Central memory CD4-positive, alpha-beta T cell (primary cell): ENCODE measurements at places on chromosomes 2 and 18.

DNA sequence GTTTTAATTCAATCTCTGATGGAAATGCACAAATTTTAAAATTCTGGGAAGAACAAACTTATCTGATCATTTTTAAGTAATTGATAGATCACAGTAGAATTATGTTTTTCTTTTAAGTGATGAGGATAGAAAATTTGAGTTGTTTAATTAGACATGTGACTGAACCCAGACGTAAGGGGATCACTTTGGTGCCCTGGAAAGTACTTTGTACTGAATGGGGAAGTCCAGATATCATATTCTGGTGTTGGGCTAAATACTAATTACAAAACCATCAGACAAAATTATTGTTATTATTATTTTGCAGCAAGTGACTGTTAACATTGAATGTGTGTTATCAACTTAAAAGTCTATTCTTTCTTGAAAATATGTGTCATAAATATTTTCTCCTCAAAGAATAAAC lies 994.6 kb downstream of the TSN start:
- no peak for DNase-seq

- DNase-seq, result no peak
Observed at GRCh38 chr18:34771958-34772357, 61.9 kb downstream of the DTNA start.

GRCh38 chr2:112340475-112341267 lies 65.3 kb downstream of the ZC3H6 start:
- no peak for DNase-seq

DNA sequence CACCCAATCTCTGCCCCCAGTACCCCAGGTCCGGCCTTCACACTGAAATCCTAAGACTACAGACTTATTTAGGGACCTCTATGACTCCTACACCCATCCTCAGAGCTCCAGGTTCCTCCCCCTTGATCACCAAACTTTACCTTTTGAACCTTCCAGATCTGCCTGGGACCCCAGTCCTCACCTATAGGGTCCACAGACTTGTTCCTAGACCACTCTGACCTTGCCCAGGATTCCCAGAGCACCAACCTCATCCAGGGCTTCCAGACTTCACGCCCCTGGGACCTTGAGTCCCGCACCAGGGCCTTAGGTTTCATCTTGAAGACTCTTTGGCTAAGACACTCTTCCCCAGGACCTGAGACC lies 462 bp downstream of the CHCHD5 start:
- DNase-seq, result no peak

DNA sequence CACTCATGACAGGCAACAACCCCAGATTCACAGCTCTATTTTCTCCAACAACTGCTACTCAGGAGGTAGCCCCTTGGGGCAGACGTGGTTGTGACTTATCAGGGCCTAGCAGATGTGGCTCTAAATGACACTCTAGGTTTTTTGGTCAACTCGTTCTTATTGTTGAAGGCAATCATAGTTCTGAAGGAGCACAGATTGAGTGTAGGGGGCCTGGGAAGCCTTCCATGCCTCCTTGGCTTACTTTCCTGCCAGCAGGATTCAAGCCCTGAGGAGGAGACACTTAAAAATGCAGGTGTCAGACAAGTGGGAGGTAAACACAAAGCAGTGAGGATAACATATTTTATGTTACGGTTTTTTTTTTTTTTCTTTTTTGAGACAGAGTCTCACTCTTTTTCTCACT lies 23.5 kb upstream of the SUCLG1 start:
- no peak for DNase-seq

- DNase-seq, result no peak
Observed at GRCh38 chr2:196592911-196593881, 46.3 kb upstream of the CCDC150 start.

DNA sequence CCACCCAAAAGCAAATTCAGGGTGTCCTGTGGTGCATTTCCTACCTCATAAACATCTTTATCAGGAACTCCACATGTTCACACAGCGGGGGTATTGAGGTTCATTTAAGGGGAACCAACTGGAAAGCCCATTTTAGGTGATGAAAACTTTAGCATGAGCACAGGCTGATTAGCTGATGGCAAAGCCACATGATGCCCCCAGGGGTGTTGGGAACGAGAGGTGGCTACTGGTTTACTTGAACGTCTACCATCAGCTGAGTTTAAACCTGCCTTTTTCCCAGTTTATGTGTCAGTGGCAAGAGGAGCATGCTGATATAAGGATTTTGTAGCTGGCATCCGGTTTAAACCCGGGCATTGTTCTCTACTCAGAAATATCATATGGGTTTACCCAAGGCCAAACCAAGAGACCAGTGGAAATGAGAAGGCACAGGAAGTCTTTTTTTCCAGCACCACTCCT lies 54.5 kb upstream of the UPP2 start:
- DNase-seq, result no peak

DNA sequence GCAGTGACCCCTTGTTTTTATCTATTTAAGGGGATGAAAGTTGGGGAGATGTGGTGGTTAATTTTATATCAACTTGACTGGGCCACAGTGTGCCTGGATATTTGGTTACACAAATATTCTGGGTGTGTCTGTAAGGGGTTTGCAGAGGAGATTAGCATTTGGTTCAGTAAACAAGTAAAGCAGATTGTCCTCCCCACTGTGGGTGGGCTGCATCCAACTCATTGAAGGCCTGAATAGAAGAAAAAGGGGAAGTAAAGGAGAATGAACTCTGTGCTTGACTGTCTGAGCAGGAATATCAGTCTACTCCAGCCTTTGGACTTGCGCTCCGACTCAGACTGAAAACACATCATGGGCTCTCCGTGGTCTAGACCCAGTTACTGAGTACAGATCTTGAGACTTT lies 80.9 kb downstream of the GCA start:
- DNase-seq, result no peak

DNA sequence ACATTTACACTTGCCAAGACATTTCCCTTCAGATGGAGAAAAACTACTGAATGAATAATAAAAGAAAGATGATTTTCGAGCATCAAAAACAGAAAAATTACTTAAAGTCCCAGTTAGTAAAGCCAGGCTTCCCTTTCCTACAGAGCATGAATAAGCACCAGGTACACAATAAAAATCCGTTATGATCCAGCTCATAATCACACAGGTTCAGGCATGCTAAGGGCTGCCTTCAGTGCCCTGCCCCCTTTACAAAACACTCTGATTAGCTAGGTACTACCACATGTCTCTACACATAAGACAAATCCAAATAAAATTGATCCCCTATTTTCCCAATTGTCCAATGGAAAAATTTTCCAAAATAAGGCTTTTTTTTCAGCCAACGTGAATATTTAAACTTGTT lies 413.2 kb upstream of the LRATD1 start:
- no peak for DNase-seq

GRCh38 chr18:36821681-36822080 lies 7.1 kb downstream of the TPGS2 start:
- no peak for DNase-seq

GRCh38 chr2:169715379-169716237 lies 18.0 kb upstream of the KLHL23 start:
- DNase-seq, result no peak

GRCh38 chr2:176234156-176234555 lies 35.1 kb upstream of the MTX2 start:
- no peak for DNase-seq

GRCh38 chr2:105732101-105732500 lies 12.6 kb upstream of the NCK2 start:
- DNase-seq, result no peak

DNA sequence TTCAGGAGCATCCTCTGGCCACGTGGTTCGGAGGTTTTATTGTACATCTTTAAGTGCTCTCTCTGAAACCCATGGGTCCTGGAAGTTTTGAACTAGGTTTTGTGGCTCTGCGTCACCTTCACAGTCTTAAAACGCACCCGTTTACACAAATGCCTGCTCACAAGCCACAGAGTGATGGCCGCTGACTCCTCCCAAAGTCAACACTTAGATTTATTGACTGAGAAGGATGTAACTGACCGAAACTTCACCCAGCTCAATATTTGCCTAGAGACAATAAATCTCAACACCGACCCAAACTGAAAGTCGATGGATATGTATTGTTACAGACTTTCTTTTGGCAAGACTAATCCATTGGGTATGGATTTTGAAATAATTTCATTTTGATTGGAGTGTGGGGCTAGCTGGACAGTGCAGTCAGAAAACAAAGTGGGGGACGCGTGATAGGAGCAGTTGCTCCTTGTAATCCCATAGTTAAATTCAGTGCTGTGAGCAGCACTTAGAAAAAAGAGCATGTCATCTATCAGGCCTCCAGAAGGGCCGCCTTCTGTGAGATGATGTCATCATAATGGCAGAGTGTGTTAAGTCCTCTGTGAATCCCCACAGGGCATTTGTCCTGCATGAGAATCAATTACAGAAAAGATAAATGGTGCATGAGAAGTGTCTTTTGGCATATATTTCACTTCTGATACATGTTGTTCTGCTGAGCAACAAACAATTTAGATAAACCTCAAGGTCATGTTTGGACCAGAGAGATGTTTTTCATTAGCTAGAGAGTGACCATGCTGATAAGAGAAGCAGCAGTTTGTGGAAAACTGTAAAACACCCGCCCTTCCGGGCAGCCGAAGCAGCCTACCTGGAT lies 183.7 kb downstream of the INO80D start:
- no peak for DNase-seq

DNA sequence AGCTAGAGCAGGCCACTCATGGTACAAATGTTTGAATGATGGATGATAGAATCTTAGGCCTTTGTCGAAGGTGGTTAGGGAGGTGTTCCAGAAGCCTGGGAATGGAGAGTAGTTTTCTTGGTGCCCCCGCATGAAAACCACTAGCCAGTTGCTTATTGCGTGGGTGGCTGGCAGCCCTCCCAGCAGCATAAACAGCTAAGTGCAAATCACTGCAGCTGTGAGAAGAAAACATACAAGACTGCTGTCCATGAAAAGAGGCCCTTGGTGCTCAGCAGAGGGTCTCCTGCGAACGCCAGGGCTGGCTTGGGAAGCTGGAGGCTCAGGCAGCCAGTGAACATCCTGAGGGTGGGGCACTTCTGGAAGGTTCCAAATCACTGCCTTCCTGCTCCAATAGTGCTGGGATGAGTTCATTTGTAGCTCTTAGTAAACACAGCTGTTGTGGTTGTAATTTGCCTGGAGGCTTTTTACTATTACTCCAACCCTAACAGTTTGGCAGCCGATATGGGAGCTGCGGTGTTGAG lies 118.8 kb downstream of the MGAT5 start:
- DNase-seq, result no peak

DNA sequence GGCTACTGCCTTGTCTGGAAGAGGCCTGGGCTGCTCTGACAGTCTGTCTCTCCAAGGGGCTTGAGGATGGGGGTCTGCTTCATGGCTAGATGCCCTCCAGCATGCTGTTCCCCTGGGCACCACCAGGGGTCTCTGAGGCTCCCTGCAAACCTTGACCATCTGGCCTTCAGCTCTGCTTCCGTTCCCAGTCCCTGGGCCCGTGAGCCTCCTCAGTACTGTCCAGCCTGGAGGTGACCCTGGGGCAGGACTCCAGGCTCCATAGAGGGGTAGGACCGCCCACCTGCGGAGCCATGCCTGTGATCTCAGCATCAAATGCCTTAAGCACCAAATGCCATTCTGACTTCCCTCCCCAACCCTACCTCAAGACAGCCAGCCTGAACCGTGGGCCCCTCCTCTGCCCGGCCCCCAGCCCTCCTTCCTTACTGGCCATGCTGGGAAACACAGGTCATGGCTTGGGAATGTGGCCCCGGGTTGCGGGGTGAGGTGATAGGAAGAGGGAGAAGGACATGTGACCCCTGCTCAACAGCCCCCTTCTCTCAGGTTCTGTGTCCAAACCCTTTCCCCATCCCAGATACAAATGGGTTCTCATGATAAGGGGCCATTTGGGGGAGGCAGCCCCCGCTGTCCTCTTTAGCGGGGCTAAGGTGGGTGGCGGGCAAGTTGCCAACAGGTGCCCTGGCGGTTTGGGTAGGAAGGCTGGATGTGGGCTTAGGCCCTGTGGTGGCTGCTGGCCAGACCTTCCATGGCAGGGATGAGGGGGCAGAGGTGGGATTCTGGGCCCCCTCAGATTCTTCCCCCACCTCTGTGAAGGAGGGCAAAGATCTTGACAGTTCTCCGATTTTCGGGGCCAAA lies 25.0 kb downstream of the SPEG start:
- DNase-seq, result no peak

- no peak for DNase-seq
Observed at GRCh38 chr2:8494589-8494988, 187.3 kb upstream of the ID2 start.

DNA sequence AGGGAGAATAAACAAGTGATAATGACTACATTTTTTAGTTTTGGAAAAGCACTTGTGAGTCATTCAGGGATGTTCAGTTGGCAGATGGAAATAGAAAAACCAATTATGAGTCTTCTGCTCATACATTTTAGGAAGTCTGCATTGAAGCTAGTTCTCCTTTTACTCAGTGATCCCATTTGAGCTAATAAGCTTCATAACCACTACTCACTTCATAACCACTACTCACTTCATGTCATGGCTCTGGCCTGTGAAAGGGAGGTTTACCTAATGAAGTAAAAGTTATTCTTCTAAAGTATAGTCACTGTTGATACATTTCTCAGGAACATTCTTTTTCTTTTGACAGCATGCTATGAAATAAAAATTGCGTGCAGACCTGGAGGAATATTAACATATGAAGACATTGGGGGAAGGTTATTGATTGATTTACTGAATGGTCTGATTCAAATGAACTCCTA lies 948.7 kb downstream of the TSN start:
- no peak for DNase-seq

- peak; percentile 28 for DNase-seq
Observed at GRCh38 chr2:224909885-224910573, 132.2 kb downstream of the DOCK10 start.

DNA sequence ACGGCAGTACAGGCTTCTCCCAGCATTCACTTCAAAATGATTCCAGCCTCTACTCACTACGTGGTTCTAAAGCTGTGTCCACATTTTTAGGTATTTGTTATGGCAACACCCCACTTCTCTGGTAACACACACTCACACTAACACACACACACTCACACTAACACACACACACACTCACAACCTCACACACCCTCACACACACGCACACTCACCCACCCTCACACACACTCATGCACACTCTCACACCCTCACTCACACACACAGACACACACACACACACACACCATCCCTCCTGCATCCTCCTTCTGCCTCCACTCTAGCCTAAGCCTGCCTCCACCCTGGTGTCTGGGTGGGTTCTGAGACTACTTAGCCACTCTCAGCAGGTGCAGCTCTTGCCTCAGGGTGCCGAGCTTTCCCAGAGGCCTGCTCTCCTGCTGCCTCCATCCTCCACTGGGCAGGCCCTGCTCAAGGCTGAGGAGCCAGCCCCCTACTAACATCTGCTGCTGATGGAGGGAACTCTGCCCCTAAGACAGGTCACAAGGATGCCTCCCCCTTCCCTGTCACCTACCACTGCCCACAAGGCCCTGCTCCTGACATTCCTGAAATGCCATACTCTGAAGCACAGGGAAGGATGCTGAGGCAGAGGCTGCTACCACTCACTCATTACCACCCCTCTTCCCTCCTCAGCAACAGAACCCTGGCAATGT lies 63.9 kb downstream of the NCAPH start:
- no peak for DNase-seq

GRCh38 chr2:43491065-43491639 lies 104.7 kb downstream of the THADA start:
- no peak for DNase-seq

GRCh38 chr2:70141212-70141901 lies 49.5 kb downstream of the C2orf42 start:
- DNase-seq, result peak; percentile 62
